ENCODE measurements at places on chromosomes 4 and X.

DNA sequence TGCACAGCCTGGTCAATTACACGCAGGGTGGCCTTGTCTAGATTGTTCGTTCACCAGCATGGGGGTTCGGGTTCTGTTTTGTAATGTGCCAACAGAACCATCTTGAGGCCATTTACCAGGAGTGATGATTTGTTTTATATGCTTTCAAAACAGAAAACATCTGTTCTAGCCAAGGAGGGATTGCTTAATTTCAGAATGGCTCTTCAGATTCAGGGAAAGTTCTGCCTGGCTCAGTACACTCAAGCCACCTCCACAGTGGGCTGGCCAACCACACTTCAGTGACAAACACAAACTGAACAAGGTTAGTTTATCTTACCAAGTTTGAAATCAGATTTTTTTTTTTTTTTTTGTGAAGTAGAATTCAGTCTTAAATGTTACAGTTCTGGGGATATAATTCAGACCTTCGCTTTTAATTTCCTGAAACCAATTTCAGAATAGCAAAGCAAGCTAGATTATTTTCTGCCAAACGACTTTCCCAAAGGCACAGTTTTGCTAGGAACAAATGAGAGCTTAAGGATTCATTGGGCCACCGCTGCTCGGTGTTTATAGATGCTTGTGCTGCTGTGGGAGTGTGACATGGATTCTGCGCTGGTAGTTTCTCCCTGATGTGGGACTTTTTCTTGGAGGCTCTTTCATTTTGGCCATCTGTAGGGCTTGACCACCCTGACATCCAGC lies 23.4 kb downstream of the SMS start:
- DNase-seq = no peak

DNA sequence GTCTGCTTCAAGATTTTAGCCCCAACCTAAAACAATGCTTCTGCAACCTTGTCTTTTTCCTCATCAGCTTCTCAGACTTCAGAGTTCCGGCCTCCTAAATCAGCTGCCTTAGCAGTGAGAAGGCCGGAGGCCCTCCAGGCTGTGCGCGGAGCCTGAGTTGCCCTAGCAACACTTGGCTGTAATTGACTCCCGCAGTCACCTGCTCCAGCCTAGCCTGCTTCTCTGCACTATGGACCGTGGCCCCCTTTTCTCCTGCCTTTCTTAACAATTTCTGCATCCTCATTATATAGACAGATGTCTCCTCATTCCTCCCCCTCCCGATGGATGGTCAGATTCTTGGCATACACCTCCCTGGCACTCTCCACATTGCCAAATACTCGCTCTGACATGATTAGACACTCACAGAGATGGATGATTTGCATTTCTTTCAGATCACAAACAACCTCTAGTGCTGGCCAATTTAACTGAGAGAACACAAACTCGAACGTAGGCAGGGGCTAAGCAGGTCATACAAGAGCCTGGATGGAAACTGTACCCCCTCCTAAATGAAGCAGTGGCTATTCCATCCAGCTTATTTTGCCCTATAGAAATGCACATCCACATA lies 9.5 kb upstream of the HUWE1 start:
- DNase-seq = no peak

GRCh38 chrX:102765809-102766208 lies 45.3 kb downstream of the GPRASP3 start:
- DNase-seq = no peak

DNA sequence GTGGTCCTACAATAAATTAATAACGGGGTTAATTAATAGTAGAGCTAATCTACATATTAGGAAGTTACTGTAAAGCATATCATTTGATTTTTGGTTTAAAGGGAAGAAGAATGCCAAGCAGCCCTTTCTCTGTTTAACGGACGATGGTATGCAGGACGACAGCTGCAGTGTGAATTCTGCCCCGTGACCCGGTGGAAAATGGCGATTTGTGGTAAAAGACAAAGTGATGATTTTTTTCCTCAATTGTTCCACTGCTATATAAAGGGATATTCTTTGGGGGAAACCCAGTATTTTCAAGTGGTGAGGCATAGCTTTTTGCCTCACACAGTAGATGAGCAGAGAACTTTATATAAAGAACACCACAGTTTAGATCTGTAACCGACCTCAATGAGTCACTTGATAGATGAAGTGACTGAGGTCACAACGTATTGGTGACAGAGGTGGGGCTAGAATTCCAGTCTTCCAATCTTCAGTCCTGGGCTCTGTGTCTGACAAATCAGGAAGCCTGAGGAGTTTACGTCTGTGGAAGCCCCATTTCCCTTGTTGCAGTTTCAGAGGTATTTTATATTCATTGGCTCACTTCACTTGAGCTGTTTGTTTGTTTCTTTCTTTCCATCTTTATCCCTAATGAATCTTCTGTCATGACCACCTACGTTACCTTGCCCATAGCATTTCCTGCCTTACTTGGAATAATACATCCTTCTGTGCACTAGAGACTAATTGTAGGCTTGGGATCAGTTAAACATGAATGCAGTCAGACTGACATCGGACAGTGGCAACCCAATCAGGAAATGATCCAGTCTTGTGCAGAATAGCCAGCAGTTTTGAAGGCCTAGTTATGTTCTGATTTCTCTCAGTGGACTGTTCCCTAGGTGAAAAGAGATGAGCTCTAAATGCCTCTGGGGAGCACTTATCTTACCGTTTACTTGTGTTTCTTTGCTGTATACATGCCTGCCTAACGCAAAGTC lies 30.1 kb downstream of the ZRSR2 start:
- DNase-seq = no peak

Data from GM12864 (cell line).